ENCODE measurements at places on chromosomes 3 and 15.

GRCh38 chr3:179972881-179973423 is 63.8 kb downstream of the PEX5L start:
- no peak for DNase-seq

- DNase-seq, result no peak
Observed at GRCh38 chr3:100427699-100428098, 26.4 kb downstream of the LNP1 start.

DNA sequence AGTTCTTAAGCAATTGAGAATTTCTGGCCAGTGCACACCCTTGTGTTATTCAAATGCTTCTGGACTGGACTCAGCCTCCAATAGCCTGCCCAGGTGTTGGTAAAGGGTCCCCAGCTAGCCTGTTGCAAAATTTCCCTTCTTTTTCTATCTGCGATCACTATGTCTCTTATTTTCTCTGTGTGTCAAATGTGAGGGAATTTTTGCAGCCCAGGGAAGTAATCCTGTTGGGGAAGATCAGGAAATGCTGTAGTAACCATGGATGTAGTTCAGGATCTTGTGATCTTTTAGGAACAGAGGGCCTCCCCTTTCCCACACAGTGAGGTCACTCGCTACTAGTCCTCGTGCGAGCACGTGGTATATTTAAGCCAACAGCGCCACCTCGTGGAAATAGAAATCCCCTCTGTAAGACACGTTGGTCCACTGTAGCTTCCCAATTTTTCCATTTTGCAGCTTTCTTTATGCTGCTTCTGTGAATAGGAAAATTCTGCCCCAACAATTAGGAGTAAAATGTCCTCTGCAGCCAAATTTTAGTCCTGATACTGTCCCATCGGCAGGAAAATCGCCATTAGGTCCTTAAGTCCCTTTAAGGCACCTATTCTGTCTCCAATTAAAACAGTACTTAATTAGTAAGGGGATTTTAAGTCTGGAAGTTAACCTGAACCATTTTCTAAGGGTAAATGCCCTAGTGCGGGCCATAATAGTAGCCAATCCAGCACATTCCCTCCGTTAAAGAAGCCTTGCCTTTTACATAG is 4.0 kb upstream of the SMCO1 start:
- DNase-seq, result peak; percentile 70

DNA sequence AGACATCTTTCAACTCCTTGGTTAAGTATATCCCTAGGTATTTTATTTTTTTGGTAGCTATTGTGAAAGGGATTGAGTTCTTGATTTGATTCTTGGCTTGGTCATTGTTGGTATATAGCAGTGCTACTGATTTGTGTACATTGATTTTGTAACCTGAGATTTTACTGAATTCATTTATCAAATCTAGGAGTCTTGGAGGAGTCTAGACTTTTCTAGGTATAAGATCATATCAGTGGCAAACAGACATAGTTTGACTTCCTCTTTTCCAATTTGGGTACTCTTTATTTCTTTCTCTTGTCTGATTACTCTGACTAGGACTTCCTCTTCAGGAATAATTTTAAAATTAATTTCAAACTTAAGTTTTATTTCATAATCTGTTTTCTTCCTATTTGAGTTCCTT is 125.2 kb downstream of the OCA2 start:
- no peak for DNase-seq

GRCh38 chr3:28399206-28399605 is 50.6 kb upstream of the AZI2 start:
- DNase-seq, result no peak

DNA sequence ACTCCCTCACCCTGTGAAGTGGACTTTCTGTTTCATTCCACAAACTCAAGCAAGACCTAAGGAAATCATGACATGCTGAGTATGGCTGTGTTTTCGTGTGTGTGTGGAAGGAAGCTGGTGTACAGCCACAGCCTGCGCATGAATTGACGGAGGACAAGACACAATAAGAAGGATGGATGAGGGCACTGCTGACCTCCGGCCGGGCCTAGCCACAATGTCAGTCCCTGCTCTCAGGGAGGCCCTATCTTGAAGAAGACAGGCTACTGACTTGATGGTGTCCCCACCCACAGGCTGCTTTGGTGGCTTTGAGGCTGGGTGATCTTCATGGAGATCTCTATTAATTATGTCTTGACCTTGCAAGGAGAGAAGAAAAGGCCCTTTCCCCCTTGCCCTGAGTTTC is 39.3 kb upstream of the CDCP1 start:
- no peak for DNase-seq

- DNase-seq, result no peak
Observed at GRCh38 chr15:100928632-100929280, 9.6 kb downstream of the LRRK1 start.

DNA sequence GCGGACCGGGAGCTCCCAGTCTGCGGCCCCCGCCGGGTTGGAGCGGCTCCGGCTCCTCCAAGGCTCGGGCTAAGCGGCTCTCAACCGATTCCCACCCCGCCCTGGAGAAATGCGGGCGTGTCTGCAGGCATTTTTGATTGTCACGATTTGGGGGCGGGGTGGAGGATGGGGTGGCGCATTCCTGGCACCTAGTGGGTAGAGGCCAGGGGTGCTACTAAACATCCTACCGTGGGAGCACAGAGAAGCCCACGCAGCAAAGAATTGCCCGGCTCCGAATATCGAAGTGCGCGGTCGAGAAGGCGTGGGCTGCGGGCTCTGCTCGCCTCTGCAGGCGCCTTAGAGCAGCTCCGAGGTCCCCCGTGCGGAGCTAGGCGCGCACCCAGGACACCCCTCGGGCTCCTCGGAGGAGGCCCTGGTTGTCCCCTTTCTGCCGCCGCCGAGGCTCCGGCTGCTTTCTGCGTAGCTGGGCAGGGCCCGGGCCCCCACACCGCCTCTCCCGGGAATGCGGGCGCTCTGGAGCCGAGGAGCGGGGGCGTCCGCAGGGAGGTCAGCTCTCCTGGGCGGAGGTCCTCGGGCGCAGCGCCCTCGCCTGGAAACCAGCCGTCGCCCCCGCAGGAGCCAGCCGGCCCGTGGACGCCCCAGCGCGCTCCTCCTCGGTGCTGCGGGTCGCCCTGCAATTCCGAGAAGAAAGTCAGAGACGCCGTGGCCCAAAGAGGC is 16.5 kb upstream of the LAMP3 start:
- DNase-seq, result peak; percentile 41

- no peak for DNase-seq
Observed at GRCh38 chr3:27532426-27533260, 48.5 kb upstream of the SLC4A7 start.

DNA sequence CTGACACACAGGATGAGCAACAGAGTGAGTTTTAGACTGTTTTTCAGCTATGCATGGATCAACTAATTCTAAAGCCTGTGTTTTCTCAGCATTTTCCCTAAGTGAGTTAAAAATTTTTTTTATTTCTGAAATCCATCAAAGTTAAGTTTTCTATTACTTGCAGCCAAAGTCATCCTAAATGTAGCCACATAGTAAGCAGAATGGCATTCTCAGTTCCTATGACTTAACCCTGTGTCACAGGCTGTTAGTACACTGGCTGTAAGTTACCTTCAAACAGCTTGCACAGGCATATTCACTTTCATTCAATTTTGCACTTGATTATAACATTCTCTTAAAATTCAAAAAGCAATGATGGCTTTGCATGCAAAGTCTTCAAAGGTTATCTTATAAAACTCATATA is 368.2 kb downstream of the OCA2 start:
- no peak for DNase-seq

DNA sequence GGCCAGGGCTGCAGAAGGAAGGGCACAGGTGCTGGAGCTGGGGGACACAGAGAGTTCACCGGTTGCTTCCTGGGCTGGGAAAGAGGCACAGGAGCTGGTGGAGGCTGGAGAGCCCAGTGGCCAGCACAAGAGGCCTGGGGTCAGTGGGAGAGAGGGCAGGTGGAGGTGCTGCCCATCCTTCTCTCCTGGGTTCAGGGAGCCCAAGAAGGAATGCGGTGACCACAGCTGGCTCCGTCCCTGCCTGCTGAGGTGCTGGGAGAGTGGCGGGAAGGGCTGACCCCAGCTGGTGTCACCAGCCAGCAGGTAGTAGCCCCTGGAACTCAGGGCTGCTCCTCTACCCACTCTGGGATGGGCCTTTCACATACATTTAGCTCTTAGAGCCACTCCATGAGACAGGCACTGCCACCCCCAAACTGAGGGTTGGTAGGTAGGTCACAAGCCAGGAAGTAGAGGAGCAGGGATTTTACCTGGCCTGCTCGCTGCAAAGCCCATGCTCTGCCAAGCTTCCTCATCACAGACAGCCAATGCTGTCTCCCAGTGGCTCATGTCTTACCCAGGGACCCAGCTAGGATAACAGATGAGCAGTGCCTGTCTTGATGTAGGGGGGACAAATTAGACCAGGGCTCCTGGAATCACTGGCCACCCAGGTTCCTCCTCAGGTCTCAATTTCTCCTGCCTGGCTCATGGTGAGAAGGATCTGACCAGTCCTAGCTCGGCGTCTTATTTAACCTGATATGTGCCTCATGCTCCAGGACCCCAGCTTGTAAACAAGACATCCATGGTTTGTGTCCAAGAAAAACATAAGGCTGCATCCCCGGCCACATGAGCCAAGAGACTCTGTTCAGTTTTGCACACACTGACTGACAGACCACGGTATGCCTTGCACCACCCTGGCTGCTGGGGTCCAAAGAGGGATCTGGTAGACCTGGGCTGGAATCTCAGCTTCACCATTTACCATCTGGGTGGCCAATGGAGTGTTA is 119.2 kb downstream of the CORO2B start:
- DNase-seq, result no peak

- no peak for DNase-seq
Observed at GRCh38 chr15:64235552-64235951, 72.7 kb upstream of the PPIB start.

DNA sequence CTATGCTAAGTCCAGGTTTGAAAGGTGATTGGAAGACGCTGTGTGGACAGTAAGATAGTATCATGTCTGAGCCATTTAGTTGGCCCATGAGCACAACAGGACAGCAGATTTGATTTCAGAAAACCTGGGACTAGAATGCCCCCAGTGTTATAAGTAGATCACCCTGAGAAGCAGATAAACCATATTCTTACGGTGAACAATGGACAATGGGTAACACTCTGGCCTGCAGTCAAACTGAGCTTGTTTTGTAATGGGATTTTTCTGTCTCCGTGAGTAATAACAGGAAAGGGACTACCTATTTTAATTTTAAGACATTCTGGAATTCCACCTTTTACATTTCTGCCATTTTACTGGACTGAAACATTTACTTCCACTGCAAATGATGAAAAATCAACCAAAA is 71.5 kb downstream of the LDHAL6B start:
- DNase-seq, result no peak

GRCh38 chr3:189229196-189229828 is 57.5 kb downstream of the TPRG1 start:
- no peak for DNase-seq

- peak; percentile 72 for DNase-seq
Observed at GRCh38 chr15:74631935-74632560, 16.4 kb downstream of the CLK3 start.

All from activated CD4-positive, alpha-beta T cell treated with anti-CD3 and anti-CD28 coated beads, Interleukin-2, Interleukin-6, amounts not matched to agents 100 ng/mL and 50 ng/mL, durations not matched to agents 16 hours and 8 hours (primary cell).